ENCODE measurements at places on chromosomes 11 and 22. TPM values are rescaled to one million over a fixed set of nuclear protein-coding genes. Genes with fewer than 3 reads are reported as not detected.
A peak's percentile ranks its signal among the peaks of the same experiment; 100 is the strongest.

Gene PTPN5
- 6.1 TPM for total RNA-seq

Gene HIC2
- total RNA-seq, result 8.2 TPM

Gene CAPN5
- 20.8 TPM for total RNA-seq

Gene SCN4B
- 2.4 TPM for total RNA-seq

Gene TYR
- total RNA-seq, result not detected

Gene KCNJ4
- total RNA-seq, result not detected

Gene VWCE
- total RNA-seq, result 2.3 TPM

Gene PANX1
- 49.2 TPM for total RNA-seq

DNA sequence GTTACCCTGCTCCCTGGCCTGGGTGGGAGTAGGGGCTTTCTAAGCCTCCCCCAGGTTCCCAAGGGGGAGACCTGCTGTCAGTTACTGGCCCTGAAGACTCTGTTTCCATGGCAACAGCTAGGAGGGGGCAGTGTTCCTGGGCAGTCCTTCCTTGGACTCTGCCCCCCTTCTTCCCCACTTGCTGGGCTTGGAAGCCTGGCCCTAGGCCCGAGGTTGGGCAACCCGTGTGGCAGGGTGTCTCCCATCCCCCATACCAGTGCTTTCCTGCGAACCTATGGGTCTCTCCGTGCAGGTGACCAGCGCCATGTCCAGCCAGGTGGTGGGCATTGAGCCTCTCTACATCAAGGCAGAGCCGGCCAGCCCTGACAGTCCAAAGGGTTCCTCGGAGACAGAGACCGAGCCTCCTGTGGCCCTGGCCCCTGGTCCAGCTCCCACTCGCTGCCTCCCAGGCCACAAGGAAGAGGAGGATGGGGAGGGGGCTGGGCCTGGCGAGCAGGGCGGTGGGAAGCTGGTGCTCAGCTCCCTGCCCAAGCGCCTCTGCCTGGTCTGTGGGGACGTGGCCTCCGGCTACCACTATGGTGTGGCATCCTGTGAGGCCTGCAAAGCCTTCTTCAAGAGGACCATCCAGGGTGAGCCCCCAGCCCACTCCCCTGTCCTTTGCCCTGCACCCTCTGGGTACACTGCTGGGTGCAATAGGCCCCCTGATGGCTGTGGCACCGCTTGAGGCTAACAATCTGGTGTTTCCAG, 1.7 kb downstream of the ESRRA start:
- no peak overlapping the region for H3K27ac ChIP-seq
- peak overlapping the region; percentile 92 for H3K4me3 ChIP-seq
- DNase-seq, result no peak
- no peaks in the 10 kb centered on the region for H3K27me3 ChIP-seq
- no peaks in the 10 kb centered on the region for H3K36me3 ChIP-seq

- H3K4me1 ChIP-seq, result peaks cover 7% of the 10 kb centered on the region
- no peak overlapping the region for H3K27ac ChIP-seq
- no peaks in the 10 kb centered on the region for H3K27me3 ChIP-seq
- no peak overlapping the region for H3K4me3 ChIP-seq
- no peak for DNase-seq
- H3K36me3 ChIP-seq, result peaks cover 6% of the 10 kb centered on the region
Observed at GRCh38 chr11:87324817-87325489, 287.2 kb downstream of the TMEM135 start.

DNA sequence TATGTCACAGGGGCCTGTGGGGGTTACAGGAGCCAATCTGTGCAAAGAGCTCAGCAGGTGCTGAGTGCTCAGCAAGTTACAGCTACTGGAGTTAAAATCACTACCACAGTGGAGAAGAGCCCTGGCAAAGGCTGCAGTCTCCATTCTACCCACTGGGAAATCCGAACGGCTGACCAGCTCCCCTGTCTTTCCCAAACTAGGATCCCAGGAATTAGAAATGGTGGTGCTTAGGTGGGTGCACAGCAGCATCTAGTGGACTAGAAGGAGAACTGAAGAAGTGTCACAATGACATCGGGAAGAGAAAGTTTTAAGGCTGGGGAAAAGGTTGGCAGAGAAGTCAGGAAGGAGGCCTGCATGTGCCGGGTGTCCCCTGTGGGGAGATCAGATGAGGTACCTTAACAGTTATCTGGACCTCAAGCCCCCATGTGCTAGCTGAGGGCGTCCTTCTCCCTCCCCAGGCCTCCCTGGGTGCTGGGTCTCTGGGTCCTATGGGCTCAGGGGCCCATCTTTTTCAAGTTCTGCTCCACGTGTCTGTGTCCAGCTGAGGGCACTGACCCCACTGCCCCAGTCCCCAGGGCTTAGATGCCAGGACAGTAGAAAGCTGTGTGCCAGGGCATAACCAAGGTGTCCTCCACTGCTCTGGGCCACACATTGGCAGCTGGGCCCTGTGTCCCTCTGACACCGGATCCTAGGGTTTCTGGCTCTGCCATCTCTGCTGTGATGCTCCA, 1.9 kb downstream of the PIWIL3 start:
- H3K4me1 ChIP-seq, result no peaks in the 10 kb centered on the region
- no peaks in the 10 kb centered on the region for H3K36me3 ChIP-seq
- H3K4me3 ChIP-seq, result no peak overlapping the region
- no peaks in the 10 kb centered on the region for H3K27me3 ChIP-seq

DNA sequence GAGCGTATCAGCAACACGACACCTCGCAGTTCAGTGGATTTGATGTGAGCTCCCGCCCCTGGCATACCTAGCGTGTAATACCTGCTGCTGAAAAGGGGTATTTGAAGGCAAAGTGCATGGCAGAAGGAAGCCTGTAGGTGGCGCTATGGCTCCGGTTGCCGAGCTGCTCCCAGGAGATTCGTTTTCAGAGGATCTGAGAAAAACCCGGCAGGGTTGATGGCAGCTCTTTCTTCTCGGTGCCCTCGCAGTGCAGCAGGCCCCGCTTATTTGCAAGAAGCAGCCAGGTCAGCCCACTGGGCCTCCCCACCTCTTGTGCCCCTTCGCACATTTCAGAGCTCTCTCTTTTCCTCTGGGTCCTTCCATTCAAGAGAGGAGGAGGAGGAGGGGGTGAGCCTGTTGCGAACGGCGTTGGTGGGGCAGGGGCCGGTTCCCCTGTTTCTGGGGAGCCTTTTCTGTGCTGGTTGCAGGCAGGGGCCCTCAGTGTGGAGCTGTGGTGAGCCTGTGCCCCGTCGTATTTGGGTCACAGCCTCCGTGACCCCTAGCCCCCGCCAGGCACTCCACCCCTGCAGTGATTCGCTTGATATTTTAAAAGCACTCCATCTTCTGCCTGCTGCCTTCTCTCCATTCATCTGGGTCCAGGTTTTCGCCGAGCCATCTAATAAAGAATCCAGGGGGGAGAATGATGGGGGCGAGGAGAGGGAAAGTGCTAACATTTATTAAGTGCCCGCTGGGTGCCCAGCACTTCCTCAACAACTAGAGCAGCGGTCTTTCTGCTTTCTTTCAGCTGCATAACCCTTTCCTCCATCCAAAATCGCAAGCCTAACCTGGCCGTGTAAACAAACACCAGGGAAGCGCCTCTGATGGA, 85.3 kb upstream of the SYT13 start:
- H3K36me3 ChIP-seq, result no peaks in the 10 kb centered on the region
- peak overlapping the region; percentile 23 for H3K4me3 ChIP-seq
- no peak for DNase-seq
- H3K27me3 ChIP-seq, result no peaks in the 10 kb centered on the region
- no peak overlapping the region for H3K27ac ChIP-seq

- no peaks in the 10 kb centered on the region for H3K27me3 ChIP-seq
- H3K36me3 ChIP-seq, result peaks cover 7% of the 10 kb centered on the region
- no peak for DNase-seq
Observed at GRCh38 chr11:44066732-44067141, 667 bp downstream of the ACCS start.

- H3K4me1 ChIP-seq, result peaks cover 39% of the 10 kb centered on the region
- no peaks in the 10 kb centered on the region for H3K27me3 ChIP-seq
- DNase-seq, result no peak
- no peak overlapping the region for H3K4me3 ChIP-seq
- peak overlapping the region; percentile 75 for H3K27ac ChIP-seq
Observed at GRCh38 chr11:8766043-8766987, 83.7 kb downstream of the RPL27A start.

GRCh38 chr11:107819361-107820014, 39.1 kb downstream of the SLC35F2 start:
- no peak overlapping the region for H3K4me3 ChIP-seq
- no peaks in the 10 kb centered on the region for H3K27me3 ChIP-seq
- H3K36me3 ChIP-seq, result no peaks in the 10 kb centered on the region
- no peak for DNase-seq
- no peak overlapping the region for H3K27ac ChIP-seq

- H3K36me3 ChIP-seq, result peaks cover 3% of the 10 kb centered on the region
- peaks cover 31% of the 10 kb centered on the region for H3K4me1 ChIP-seq
- H3K27me3 ChIP-seq, result no peaks in the 10 kb centered on the region
- H3K4me3 ChIP-seq, result no peak overlapping the region
- no peak for DNase-seq
- H3K27ac ChIP-seq, result no peak overlapping the region
Observed at GRCh38 chr22:39534591-39535356, 2.2 kb upstream of the RPS19BP1 start.

- H3K27me3 ChIP-seq, result no peaks in the 10 kb centered on the region
- no peak overlapping the region for H3K27ac ChIP-seq
- no peak for DNase-seq
- H3K4me1 ChIP-seq, result no peaks in the 10 kb centered on the region
- no peak overlapping the region for H3K4me3 ChIP-seq
Observed at GRCh38 chr11:125148743-125149142, 15.8 kb upstream of the PKNOX2 start.

DNA sequence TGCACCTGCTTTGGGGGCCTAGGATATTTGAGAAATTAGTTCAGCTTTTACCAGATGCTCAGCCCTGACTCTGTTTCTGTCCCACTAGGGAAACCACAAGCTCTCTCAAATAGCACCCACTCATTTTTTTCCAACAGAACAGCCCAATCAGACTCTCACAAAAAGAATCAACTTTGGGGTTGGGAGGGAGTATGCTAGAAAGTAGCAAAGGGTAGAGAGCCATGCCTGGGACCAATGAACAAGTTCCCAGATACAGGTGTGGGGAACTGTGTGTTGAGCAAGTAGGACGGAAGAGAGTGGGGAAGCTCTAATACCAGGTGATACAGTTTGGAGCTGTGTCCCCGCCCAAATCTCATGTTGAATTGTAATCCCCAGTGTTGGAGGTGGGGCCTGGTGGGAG, 41.1 kb downstream of the TRIM66 start:
- peaks cover 38% of the 10 kb centered on the region for H3K36me3 ChIP-seq
- no peaks in the 10 kb centered on the region for H3K4me1 ChIP-seq
- no peak overlapping the region for H3K4me3 ChIP-seq
- no peak overlapping the region for H3K27ac ChIP-seq
- H3K27me3 ChIP-seq, result no peaks in the 10 kb centered on the region
- DNase-seq, result no peak

DNA sequence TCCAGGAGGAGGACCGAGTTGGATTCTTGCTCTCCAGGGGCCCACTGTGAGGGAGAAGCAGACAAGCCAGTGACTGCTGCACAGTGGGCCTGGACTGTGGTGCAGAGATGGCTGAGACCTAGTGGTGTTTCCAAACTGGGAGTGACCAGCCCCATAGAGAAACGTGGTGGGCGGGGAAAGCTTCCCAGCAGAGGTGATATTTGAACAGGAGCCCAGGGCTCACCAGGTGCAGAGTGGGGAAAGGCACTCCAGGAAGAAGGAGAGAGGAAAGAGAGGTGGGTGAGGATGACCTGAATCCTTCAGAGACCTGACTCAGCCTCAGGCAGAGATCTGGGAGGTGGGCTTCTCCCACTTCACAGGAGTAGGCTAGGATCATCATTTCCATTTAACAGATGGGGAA, 52.1 kb upstream of the RASD2 start:
- H3K27me3 ChIP-seq, result no peaks in the 10 kb centered on the region
- H3K4me3 ChIP-seq, result no peak overlapping the region
- no peak for DNase-seq
- no peaks in the 10 kb centered on the region for H3K4me1 ChIP-seq
- H3K27ac ChIP-seq, result no peak overlapping the region

DNA sequence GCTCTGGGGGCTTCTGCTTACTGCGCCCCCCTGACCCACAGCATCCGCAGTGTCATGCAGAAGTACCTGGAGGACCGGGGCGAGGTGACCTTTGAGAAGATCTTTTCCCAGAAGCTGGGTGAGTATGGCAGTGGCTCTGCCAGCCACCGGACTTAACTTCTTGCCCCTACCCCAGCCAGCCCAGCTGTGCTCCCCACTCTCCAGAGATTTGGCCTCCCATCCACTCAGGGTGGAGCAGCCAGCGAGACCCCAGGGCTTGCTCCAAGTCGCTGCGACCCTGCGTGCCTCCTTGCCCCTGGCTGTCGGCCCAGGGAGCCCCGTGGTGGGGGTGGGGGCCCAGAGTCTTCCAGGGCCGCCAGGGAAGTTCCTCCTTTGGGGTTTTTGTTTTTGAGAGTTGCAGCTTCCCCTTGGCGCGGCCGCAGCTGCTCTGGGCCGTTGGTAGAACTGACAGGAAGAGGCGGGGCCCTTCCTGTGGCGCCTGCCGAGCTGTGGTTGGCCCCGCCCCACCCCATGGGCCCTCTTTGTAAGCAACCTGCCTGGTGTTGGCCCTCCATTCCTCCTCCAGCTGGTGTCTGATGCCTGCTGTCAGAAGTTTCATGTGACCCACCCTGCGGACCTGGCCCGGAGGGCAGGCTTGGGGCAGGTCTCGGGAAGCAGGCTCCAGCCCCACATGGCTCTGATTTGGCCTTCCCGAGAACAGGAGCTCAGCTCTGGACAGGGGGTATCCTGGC, 11.1 kb downstream of the GRK2 start:
- H3K27ac ChIP-seq, result peak overlapping the region; percentile 81
- DNase-seq, result peak; percentile 56
- peaks cover 67% of the 10 kb centered on the region for H3K4me1 ChIP-seq
- H3K27me3 ChIP-seq, result no peaks in the 10 kb centered on the region
- peaks cover 36% of the 10 kb centered on the region for H3K36me3 ChIP-seq

GRCh38 chr22:18000441-18001039, 23.8 kb downstream of the MICAL3 start:
- H3K4me1 ChIP-seq, result peaks cover 6% of the 10 kb centered on the region
- peak overlapping the region; percentile 85 for H3K27ac ChIP-seq
- no peaks in the 10 kb centered on the region for H3K36me3 ChIP-seq
- peak overlapping the region; percentile 92 for H3K4me3 ChIP-seq

GRCh38 chr11:71200172-71200716, 52.1 kb downstream of the SHANK2 start:
- no peaks in the 10 kb centered on the region for H3K27me3 ChIP-seq
- H3K36me3 ChIP-seq, result no peaks in the 10 kb centered on the region
- no peaks in the 10 kb centered on the region for H3K4me1 ChIP-seq
- no peak overlapping the region for H3K4me3 ChIP-seq

- no peaks in the 10 kb centered on the region for H3K4me1 ChIP-seq
- H3K36me3 ChIP-seq, result no peaks in the 10 kb centered on the region
- H3K27ac ChIP-seq, result no peak overlapping the region
Observed at GRCh38 chr11:1994121-1994520, 3.5 kb downstream of the H19 start.

- H3K27me3 ChIP-seq, result no peaks in the 10 kb centered on the region
- no peak overlapping the region for H3K27ac ChIP-seq
- no peak overlapping the region for H3K4me3 ChIP-seq
Observed at GRCh38 chr11:134176284-134176683, 47.5 kb downstream of the NCAPD3 start.

- DNase-seq, result peak; percentile 84
- H3K27me3 ChIP-seq, result no peaks in the 10 kb centered on the region
- H3K36me3 ChIP-seq, result no peaks in the 10 kb centered on the region
- peaks cover 64% of the 10 kb centered on the region for H3K4me1 ChIP-seq
Observed at GRCh38 chr22:37561212-37562048, 1.1 kb downstream of the CDC42EP1 start.

- peaks cover 6% of the 10 kb centered on the region for H3K4me1 ChIP-seq
- no peak overlapping the region for H3K27ac ChIP-seq
- peak overlapping the region; percentile 40 for H3K4me3 ChIP-seq
Observed at GRCh38 chr22:49305214-49305965, 522.3 kb downstream of the BRD1 start.

- no peak overlapping the region for H3K27ac ChIP-seq
- DNase-seq, result no peak
- H3K36me3 ChIP-seq, result no peaks in the 10 kb centered on the region
- H3K27me3 ChIP-seq, result no peaks in the 10 kb centered on the region
Observed at GRCh38 chr11:112670806-112671570, 290.2 kb upstream of the NCAM1 start.
